ENCODE measurements at places on chromosomes 5 and 9.

DNA sequence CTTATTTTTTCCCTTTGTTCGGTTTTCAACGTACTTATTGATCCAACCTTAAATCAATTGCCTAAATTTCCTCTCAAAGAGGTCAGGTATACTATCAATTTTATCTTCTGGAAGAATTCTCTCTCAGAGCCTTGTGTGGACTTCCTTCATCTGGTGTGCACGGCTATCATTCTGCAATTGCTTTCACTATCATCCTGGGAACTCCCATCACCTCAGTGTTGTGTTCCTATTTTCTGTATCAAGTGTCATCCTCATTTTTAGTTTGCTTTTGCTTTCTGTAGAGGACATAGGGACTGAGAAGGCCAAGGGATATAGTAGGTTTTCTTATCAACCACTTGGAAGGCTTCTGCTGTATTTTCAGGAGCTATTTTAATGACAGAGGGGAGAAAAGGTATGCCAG, 11.3 kb downstream of the STOM start:
- H3K27me3 ChIP-seq, result no peaks in the 10 kb centered on the region
- no peak overlapping the region for H3K4me3 ChIP-seq
- DNase-seq, result no peak
- no peak overlapping the region for H3K27ac ChIP-seq

DNA sequence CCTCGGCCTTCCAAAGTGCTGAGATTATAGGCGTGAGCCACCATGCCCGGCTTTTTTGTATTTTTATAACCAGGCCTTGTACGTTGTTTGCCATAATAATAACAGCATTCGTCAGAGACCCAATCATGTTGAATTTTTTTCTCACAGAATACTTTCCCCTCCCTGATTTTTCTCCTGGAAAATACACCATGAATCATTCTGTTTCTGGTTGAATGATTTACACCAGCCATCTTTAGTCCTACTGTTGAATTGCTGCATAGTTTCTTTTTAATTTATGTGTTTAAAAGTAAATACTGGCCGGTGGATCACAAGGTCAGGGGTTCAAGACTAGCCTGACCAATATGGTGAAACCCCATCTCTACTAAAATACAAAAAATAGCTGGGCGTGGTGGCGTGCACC, 3.5 kb downstream of the CNOT8 start:
- H3K27ac ChIP-seq, result no peak overlapping the region
- no peaks in the 10 kb centered on the region for H3K27me3 ChIP-seq
- DNase-seq, result no peak
- peaks cover 35% of the 10 kb centered on the region for H3K36me3 ChIP-seq

- no peak overlapping the region for H3K27ac ChIP-seq
- H3K36me3 ChIP-seq, result no peaks in the 10 kb centered on the region
- H3K4me3 ChIP-seq, result no peak overlapping the region
- H3K27me3 ChIP-seq, result no peaks in the 10 kb centered on the region
- no peak for DNase-seq
These were observed 12.0 kb upstream of the PSMB7 start for GRCh38 chr9:124427281-124427680.

DNA sequence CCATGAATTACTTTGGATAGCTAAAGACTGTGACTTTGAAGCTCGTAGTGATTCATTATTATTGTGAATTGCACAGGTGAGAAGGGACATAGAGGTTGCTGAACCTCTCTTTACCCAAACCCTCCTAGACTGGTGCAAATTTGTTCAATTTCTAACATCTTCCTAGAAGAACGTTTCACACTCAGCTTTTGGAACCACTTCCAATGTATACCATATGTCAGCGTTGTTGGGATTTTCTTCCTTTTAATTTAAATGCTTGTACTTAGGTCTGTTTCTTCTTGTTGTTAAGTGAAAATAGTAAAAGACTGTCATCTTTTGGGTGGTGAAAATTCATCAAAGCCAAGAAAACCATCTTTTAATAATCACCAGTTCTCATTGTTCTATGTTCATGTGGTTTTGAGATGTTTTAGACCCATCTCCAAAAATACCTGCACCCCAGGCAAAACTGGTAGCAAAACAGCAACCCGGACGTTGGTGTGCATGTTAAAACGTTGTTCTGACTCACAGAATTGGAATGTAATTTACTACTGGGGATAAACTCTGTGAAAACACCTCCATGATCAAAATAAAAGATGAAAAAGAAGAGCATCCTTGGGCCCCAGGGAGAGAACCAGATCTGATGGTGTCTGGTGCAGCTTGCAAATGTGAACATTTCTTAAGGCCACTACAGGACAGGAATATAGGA, 238.3 kb downstream of the NPR3 start:
- no peak for DNase-seq
- H3K36me3 ChIP-seq, result no peaks in the 10 kb centered on the region
- peaks cover 10% of the 10 kb centered on the region for H3K4me1 ChIP-seq
- no peak overlapping the region for H3K4me3 ChIP-seq
- no peak overlapping the region for H3K27ac ChIP-seq
- no peaks in the 10 kb centered on the region for H3K27me3 ChIP-seq

DNA sequence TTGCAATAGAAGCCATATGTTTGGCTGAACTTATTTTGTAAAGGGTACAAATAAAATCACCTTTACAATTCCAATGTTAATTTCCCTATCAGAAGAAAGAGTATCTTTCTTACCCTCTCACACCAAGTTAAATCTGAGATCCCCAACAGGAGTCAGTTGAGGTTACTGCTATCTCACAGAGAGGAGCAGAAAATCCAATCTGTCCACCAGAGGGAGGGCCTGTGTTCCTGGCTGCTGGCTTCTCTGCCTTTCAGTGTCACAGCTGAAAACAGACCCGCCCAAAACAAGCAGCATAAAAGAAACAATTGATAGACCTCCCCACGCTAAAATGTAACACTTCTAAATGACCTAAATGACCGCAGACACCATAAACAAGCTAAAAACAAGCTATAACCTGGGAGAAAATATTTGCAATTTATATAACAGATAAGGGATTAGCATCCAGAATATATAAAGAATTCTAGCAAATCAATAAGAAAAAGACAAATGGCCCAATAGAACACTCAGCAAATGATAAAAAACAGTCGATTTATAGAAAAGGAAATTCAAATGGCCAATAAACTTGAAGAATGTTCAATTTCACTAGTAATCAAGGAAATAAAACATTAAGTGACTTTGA, 24.5 kb upstream of the MVB12B start:
- no peaks in the 10 kb centered on the region for H3K36me3 ChIP-seq
- H3K4me1 ChIP-seq, result no peaks in the 10 kb centered on the region
- H3K27me3 ChIP-seq, result no peaks in the 10 kb centered on the region
- no peak overlapping the region for H3K4me3 ChIP-seq

GRCh38 chr9:114423181-114423580, 35.4 kb upstream of the AKNA start:
- no peak for DNase-seq
- H3K4me1 ChIP-seq, result peaks cover 8% of the 10 kb centered on the region
- no peaks in the 10 kb centered on the region for H3K27me3 ChIP-seq
- H3K27ac ChIP-seq, result no peak overlapping the region
- no peak overlapping the region for H3K4me3 ChIP-seq

GRCh38 chr9:126528111-126528510, 85.6 kb upstream of the LMX1B start:
- no peak overlapping the region for H3K27ac ChIP-seq
- H3K36me3 ChIP-seq, result no peaks in the 10 kb centered on the region
- peaks cover 5% of the 10 kb centered on the region for H3K27me3 ChIP-seq
- H3K4me1 ChIP-seq, result peaks cover 19% of the 10 kb centered on the region
- no peak overlapping the region for H3K4me3 ChIP-seq

GRCh38 chr9:77128125-77128789, 49.1 kb upstream of the VPS13A start:
- peak; percentile 90 for DNase-seq
- peaks cover 2% of the 10 kb centered on the region for H3K36me3 ChIP-seq
- no peaks in the 10 kb centered on the region for H3K27me3 ChIP-seq
- H3K4me3 ChIP-seq, result no peak overlapping the region

GRCh38 chr5:182126-182525, 9.2 kb upstream of the LRRC14B start:
- H3K27ac ChIP-seq, result no peak overlapping the region
- H3K4me1 ChIP-seq, result no peaks in the 10 kb centered on the region
- peaks cover 13% of the 10 kb centered on the region for H3K36me3 ChIP-seq

- H3K4me3 ChIP-seq, result no peak overlapping the region
- DNase-seq, result no peak
- no peaks in the 10 kb centered on the region for H3K4me1 ChIP-seq
- no peaks in the 10 kb centered on the region for H3K27me3 ChIP-seq
- no peak overlapping the region for H3K27ac ChIP-seq
These were observed 230.2 kb downstream of the TENT4A start for GRCh38 chr5:6943197-6944112.

DNA sequence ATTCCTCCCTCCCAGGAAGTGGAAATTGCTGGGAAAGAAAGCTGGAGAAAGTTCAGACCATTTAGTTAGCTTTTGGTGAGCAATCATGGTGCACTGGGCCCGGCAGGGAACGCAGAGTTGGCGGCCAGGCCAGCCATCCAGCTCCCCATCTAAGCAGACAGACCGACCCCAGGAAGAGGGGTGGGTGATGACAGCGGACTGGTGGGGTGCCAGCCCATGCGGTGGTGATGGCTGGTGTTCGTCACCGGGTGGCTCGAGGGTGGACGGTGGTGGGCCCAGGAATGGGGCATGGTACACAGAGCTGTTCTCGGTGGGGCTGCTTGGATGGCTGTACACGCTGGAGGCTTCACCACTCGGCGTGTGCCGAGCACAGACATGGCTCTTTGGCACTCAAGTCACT, 85.6 kb upstream of the ARAP3 start:
- no peak overlapping the region for H3K27ac ChIP-seq
- no peak for DNase-seq
- no peaks in the 10 kb centered on the region for H3K4me1 ChIP-seq
- no peaks in the 10 kb centered on the region for H3K36me3 ChIP-seq
- H3K4me3 ChIP-seq, result no peak overlapping the region
- H3K27me3 ChIP-seq, result no peaks in the 10 kb centered on the region

DNA sequence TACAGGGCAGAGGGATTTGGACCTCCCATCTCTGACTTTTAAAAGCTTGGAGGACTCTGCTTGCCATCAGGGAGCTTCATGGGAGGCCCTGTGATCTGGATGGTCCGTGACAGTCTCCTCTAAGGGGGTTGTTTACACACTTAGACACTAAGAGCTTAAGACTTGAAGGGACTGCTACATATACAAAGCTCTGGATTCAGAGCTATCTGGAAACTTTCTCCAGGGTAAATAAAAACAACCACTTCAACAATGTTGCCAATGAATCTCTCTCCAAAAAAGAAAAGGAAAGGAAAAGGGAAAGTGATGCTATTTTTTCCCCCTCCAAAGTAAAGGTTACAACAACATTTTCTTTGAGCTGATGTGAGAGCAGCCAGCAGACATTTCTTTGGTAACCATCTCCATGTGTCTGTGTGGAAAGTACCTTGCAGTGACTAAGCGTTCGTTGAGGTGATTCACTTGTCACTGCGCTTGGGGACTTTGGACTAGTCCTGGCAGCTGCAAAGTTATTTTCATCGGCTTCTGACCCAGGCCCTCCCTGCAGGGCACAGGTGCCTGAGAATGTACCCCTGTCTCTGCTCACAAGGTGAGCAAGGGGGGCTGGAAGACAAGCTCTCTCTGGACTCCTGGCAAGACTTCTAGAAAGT, 262.1 kb upstream of the KLF4 start:
- H3K4me1 ChIP-seq, result peaks cover 5% of the 10 kb centered on the region
- H3K36me3 ChIP-seq, result no peaks in the 10 kb centered on the region
- no peak overlapping the region for H3K4me3 ChIP-seq
- H3K27me3 ChIP-seq, result no peaks in the 10 kb centered on the region

GRCh38 chr9:128921881-128922763, 1.3 kb downstream of the PHYHD1 start:
- DNase-seq, result peak; percentile 82
- H3K4me1 ChIP-seq, result peaks cover 10% of the 10 kb centered on the region
- H3K27me3 ChIP-seq, result no peaks in the 10 kb centered on the region
- H3K36me3 ChIP-seq, result peaks cover 8% of the 10 kb centered on the region
- H3K4me3 ChIP-seq, result peak overlapping the region; percentile 73

- no peak overlapping the region for H3K27ac ChIP-seq
- no peak overlapping the region for H3K4me3 ChIP-seq
- no peaks in the 10 kb centered on the region for H3K27me3 ChIP-seq
- no peaks in the 10 kb centered on the region for H3K4me1 ChIP-seq
- no peaks in the 10 kb centered on the region for H3K36me3 ChIP-seq
These were observed 62.9 kb upstream of the PTGER4 start for GRCh38 chr5:40616781-40617180.

DNA sequence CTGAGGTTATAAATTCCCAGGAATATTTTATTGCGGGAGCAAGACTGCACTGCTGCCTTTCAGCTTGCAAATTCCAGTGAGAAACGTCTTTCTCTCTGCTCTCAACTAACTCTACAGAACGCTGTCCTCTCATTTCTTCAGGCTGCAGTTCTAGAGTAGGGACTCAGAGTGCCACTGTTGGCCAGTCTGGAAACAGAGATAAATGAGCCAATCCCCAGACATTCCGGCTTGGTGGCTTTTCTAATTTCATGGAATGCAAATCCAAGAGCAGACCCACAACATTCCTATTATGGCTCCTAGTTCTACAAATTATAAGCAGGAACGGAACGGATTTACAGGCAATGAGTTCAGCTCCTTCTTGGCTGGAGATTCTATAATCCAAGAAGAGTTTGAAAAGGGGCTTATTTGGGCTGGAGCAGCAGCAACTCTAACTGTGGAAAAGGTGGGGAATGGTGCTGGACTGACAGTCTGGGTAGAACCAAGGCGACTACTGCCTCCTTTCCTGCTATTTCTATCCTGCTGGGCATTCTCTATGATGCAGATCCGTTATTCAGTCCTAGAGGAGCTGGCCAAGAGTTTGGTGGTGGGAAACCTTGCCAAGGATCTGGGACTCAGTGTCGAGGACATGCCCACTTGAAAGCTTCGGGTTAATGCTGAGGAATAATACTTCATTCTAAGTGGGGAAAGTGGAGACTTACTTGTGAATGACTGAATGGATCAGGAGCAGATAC, 9.3 kb downstream of the PCDHGA12 start:
- no peaks in the 10 kb centered on the region for H3K27me3 ChIP-seq
- no peaks in the 10 kb centered on the region for H3K36me3 ChIP-seq
- DNase-seq, result no peak
- no peak overlapping the region for H3K4me3 ChIP-seq

DNA sequence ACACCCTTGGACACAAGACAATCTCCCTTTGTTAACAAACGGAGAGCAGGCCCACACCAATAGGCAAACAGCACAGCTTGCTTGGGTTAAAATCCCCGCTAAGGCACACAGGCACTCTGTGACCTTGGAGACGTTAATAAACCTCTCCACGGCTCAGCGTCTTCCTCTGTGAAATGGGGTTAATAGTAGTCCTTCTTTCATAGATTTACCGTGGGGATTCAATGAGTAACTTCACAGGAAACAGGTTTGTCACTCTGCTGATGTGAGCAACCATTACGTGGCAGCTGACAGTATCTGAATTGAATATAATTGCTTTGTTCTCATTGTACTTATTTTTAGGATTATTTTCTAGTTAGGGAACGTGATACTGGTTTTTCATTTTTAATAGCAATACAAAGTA, 65.2 kb upstream of the ADRA1B start:
- H3K36me3 ChIP-seq, result no peaks in the 10 kb centered on the region
- H3K4me3 ChIP-seq, result no peak overlapping the region
- no peaks in the 10 kb centered on the region for H3K4me1 ChIP-seq
- H3K27me3 ChIP-seq, result peaks cover 3% of the 10 kb centered on the region

GRCh38 chr5:9094582-9094981, 451.3 kb downstream of the SEMA5A start:
- DNase-seq, result no peak
- H3K27me3 ChIP-seq, result no peaks in the 10 kb centered on the region
- no peak overlapping the region for H3K4me3 ChIP-seq
- H3K36me3 ChIP-seq, result no peaks in the 10 kb centered on the region
- no peaks in the 10 kb centered on the region for H3K4me1 ChIP-seq
- H3K27ac ChIP-seq, result no peak overlapping the region

All from H1 (cell line).